Activated T-cell treated with anti-CD3 and anti-CD28 coated beads, Interleukin-2, amount 50 U/mL, for 1 hour (primary cell): ENCODE measurements at places on chromosomes 4 and X.

DNA sequence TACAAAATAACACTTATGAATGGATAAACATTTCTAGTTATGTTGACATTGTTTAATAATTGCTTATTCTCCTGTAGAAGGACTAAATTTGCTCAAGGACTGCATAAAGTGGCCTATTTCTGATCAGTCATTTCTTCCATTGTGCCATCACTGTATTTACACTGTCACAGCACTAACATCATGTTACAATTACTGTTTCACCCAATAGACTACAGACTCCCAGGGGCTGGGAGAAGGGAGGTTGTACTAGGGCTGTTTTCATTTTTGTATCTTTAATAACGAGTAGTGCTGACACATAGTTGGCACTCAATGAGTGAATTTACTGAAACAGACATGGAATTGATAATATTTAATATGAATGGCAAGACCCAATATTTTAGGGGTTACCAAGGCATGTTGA is 139.5 kb downstream of the SLC10A7 start:
- no peak for DNase-seq

DNA sequence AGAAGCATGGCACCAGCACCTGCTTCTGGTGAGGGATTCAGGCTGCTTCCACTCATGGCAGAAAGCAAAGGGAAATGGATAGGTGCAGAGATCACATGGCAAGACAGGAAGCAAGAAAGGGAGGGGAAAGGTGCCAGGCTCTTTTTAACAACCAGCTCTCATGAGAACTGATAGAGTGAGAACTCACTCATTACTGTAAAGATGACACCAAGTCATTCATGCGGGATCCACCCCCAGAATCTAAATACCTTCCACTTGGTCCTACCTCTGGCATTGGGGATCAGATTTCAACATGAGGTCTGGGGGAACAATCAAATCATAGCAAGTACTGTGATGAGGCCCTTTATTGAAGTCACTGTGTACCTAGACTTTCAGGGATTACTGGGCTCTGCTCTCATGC is 72.0 kb upstream of the PRDM5 start:
- DNase-seq, result no peak

- no peak for DNase-seq
Measured at GRCh38 chrX:143894938-143895337, 11.1 kb downstream of the UBE2NL start.

GRCh38 chrX:138928737-138929459 is 217.4 kb upstream of the FGF13 start:
- DNase-seq, result no peak

GRCh38 chr4:45215976-45216542 is 489.7 kb upstream of the GNPDA2 start:
- no peak for DNase-seq

DNA sequence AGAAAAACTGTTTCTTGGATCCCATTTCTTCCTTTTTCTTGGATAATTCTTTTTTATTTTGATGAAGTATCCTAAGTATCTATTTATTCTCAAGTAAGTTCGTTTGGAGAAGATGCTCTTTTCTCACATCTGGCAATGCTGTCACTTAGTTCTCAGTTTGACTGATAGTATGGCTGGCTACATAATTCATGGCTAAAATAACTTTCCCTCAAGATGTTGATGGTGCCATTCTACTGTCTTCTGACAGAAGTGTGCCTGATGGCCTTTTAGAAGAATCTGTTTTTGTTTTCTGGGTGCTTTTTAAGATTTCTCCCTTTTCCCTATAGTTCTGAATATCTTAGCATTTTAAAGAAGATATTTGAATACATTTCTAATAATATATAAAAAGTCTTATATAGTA is 41.6 kb downstream of the EVC2 start:
- DNase-seq, result no peak

DNA sequence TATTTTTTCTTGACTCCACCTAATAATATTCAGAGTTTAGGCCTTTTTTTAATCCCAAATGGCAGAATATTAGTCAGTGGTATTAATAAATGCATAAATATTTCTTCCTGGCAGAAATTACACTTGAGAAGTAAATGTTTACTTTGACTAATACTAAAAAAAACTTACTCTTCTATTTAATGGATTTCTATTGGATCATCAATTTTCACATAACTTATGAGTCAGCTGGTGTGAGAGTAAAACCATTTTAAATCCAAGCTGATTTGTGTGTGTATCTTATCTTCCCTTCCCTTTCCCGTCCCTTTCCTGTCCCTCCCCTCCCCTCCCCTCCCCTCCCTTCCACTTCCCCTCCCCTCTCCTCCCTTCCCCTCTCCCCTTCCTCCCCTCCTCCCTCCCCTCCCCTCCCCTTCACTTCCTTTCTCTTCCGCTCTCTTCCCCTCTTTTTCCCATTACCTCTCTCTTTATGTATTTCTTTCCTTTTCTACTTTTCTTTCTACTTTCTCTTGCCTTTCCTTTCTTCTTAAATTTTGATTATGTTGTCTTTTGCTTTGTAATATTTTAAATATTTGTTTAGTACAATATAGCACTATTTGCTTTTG is 630.1 kb upstream of the EPHA5 start:
- DNase-seq, result no peak
